ENCODE measurements at places on chromosomes 1 and 21.

- DNase-seq: no peak
These were observed 27.3 kb upstream of the WASF2 start for GRCh38 chr1:27517301-27517700.

DNA sequence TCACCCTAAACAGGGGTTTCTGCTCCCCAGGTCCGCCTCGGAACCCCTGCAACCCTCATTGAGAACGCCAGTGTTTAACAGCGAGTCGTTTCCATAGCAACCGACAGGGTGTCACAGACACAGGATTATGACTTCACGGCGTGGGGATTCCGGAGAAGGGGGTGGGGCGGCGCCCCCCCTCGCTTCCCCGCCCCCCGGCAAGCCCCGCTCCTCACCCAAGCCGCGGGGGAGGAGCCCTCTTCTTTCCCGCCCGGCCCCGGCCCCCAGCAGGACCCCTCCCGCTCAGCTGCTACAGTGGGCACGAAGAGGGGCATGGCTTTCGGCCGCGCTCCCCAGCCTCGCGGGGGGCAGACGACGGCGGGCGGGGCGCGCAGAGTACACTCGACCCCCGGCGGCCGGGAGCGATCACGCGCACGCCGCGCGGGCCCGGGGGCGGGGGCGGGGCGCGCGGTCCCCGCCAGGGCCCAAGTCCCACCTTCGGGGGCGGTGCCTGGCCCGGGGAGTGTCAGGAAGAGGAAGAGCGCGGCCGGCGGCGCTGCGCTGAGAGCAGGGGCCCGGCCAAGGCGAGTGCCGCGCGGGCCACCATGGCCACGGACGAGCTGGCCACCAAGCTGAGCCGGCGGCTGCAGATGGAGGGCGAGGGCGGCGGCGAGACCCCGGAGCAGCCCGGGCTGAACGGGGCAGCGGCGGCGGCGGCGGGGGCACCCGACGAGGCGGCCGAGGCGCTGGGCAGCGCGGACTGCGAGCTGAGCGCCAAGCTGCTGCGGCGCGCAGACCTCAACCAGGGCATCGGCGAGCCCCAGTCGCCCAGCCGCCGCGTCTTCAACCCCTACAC is at the start of gene EFHD2:
Gene EFHD2 (plus strand): TSS at position 501 of the 835 bp plus-strand sequence. CDS start 84 bp downstream, at position 585.
- peak; percentile 66 for DNase-seq

- no peak for DNase-seq
These were observed 71.7 kb upstream of the GUCA2B start for GRCh38 chr1:42081475-42081874.

GRCh38 chr1:203464226-203464625 is 11.4 kb upstream of the PRELP start:
- no peak for DNase-seq

DNA sequence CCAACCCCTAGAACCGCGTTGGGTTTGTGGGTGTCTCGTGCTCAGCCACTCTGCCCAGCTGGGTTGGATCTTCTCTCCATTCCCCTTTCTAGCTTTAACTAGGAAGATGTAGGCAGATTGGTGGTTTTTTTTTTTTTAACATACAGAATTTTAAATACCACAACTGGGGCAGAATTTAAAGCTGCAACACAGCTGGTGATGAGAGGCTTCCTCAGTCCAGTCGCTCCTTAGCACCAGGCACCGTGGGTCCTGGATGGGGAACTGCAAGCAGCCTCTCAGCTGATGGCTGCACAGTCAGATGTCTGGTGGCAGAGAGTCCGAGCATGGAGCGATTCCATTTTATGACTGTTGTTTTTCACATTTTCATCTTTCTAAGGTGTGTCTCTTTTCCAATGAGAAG is 18.7 kb downstream of the TFF3 start:
- DNase-seq: no peak

DNA sequence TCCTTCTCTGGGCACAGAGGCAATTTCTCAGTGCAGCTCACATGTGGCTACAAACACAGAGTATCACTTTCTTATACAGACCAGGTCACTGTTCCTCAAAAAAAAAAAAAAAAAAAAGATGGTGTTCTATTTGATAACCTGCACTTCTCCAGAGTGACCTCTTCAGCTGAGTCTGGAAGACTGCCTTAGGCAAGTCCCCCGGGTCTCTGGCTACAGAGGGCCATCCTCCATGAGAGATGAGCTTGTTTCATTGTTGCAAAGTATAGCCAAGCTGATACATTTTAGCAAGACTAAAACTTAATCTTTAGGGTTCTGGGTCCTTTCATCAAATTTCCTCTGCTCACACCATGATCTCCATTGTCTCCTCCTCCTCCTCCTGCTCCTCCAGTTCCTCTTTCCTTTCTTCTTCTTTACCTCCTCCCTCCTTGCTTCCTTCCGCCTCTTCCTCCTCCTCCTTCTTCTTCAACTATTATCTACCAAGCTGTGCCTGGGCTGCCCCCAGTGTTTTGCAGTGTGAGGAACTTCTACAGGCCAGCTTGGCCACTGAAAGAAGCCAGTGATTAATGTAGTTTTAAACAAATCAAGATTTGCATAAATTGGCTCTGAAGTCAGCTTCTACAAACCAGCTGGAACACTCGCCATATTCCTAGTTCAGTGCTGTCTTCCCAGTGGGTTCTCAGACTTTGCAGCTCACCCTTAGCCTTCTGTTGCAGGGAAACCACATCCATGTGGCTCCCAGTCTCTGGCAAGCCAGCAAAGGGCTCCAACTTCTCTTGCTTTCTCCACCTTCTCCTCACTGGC is 139.4 kb downstream of the RUNX1 start:
- DNase-seq: no peak

- DNase-seq: no peak
These were observed 15.2 kb downstream of the TARBP1 start for GRCh38 chr1:234463749-234464148.

DNA sequence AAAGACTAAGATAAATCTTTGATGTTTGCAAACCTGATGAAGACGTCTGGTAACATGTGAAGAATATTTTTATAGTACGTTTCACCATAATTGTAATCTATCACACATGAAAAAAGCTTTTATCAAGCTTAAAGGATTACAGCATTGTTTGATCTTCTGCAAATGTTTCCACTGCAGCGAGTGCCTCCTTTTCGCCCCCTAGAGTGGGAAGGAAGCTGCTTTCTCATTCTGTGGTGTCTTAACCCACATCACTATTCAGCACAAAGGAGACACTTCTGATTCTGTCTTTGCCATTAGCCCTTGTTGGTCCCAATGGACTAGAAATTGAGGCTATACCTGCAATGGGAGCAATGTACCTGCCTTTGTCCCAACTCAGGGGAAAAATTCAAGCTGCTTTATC is 46.0 kb upstream of the IL12RB2 start:
- DNase-seq: no peak

DNA sequence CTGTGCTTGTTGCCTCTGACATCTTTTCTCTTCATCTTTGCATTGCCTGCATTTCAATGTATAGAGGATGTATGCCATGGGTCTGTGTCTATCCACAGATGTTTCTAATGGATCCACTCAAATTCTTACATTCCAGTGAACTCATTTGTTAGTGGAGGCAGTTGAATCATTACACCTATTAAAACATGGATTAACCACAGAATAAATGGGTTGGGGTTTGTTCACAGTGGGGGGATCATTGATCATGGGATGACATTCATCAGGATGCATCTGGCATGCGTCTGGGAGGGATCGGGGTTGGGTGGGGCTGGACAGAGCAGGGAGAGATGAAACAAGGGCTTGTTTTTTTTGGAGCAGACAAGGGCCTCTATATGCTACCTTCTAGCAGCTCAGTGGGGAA is 182.5 kb downstream of the RHOU start:
- DNase-seq: no peak

DNA sequence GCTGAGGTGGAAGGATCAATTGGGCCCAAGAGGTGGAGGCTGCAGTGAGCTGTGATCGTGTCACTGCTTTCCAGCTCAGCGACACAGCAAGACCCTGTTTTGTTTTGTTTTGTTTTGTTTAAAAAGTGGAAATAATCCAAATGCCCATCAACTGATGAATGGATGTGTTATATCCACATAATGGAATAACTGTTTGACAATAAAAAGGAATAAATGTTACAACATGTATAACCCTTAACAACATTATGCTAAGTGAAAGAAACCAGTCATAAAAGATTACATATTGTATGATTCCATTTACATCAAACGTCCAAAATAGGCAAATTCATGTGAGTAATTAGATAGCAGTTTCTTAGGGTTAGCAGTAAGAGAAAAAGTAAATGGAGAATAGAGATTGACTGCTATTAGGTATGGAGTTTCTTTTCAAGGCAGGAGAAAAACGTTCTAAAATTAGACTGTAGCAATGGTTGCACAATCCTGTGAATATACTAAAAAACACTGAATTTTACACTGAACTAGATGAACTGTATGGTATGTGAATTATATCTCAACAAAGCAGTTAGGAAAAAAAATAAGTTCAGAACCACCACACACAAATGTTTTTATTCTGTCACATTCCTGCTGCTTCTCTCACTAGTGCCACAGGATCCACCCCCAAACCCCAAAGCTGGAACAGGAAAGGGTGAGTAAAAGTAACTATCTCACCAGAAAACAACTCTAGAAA is 15.7 kb downstream of the FOXJ3 start:
- DNase-seq: no peak

GRCh38 chr1:43367026-43367903 is 546 bp downstream of the ELOVL1 start:
- DNase-seq: peak; percentile 57

DNA sequence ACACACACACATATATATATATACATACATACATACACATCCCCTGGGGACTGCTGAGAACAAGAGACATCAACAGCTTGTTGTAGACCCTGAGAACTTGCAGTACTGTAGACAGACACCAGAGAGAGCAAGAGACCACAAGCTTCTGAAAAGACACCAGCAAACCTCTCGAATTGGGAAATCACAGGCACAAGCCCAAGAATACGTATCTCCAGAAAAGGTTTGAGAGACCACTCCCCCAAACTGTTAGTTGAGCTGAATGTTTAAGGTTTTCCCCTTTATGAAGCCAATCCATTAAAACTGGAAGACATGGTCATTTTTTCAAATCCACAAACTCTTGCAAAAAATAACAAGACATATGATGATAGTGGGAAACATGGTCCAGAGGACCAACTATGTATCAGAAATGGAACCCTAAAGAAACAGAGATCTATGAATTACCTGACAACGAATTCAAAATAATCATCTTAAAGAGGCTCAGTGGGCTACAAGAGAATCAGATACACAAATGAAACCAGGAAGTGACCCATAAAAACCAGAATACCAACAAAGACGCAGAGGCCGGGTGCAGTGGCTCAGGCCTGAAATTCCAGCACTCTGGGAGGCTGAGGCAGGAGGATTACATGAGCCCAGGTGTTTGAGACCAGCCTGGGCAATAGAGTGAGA is 45.1 kb downstream of the SLC2A1 start:
- no peak for DNase-seq

- DNase-seq: no peak
These were observed at the start of gene NT5C1A for GRCh38 chr1:39671793-39672550. Gene NT5C1A, minus strand, starts transcription at chr1:39672107. Its CDS starts 69 bp downstream, at chr1:39672038.

- no peak for DNase-seq
These were observed 17.4 kb downstream of the KCNA10 start for GRCh38 chr1:110501488-110502132.

DNA sequence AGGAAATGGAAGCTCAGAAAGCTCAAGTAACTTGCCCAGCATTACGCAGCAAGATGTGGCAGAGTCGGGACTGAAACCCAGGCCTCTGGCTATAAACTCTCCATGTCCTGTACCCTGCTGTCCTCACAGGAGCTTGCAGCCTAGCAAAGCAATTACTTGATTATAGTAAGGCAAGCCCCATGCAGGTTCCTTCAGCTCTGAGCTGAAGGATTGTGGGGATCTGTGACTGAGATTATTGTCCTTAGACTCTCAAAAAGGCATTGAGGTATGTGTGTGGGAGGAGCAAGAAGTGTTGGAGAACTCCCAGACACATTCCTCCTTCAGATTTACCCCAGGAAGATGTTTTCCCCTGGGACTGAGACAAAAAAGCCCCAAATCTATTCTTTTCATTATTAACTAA is 124.0 kb upstream of the SPATA6 start:
- DNase-seq: no peak

- DNase-seq: no peak
These were observed 54.1 kb downstream of the TAS1R2 start for GRCh38 chr1:18805150-18805879.
